ENCODE measurements at places on chromosomes 12 and 14.

DNA sequence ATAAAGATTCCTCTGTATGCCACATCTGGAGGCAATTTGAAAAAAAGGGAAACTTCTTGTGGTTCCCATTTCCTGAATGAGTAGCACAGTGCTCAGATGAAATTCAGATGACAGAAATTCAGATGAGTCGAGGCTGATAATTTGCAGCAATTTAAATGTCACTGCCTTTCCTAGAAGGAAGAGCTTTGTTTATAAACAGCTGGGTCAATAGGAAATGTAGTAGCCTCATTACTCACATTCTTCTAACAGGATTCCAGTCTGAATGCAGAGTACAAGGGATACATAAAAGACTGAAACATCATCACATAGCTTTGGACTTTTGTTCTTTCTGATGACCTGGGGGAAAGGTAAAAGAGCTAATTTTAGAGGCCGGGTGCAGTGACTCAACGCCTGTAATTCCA, 11.3 kb upstream of the DACT1 start:
- no peak for DNase-seq

DNA sequence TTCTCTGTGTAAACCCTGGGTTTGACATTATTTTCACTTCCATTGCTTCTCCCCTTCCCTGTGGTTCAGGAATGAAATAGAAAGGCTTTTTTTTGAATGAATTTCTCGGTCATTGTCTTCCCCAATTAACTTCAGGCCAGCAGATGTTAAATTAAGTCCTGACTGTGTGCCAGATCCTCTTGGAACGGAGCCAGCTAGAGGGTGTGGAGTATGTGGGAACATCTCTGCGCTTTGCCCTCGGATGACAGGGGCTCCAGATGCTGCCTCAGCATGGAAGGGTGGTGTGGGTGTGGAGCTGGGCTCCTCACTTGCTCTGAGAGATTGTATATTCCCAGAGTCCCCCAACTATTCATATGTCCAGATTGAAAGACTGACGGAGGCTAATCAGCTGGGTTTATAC, 13.1 kb downstream of the KRT85 start:
- DNase-seq = no peak

DNA sequence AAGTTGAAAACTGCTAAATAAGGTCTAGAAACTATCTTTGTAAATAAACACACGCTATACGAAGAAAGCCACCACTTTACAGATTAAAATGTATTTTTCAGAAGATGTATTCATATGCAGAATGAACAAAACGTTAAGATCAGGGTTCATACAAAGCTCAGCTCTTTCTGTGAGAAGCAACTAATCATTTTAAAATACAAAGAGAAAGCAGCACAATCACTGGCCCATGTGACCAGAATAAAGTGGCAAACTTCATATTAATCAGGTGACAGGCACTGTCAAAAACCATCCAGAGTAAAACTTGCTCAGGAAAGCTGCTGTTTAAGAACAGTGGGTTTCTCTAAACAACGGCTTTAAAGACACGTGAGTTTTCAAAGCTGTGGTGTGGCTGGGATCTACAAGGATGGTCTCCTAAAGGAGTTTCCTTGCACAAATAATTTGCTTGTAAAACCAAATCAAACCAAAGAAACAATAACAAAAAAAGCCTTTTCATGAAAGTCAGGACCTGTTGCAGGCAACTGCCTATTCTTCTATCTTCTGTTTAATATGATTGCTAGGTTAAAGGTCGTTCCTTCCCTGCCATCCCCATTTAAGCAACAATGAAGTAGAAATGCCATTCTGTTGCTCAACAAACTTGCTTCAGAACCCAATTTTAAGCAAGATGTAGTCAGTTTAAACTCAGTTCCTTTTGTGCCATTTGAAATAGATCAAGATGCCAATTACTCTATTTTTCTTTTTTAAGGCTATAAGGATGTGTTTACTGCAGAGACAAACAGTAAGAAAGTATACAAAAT, 22.3 kb downstream of the SEL1L start:
- DNase-seq = no peak

- DNase-seq = no peak
Observed at GRCh38 chr14:50719911-50720759, 52.0 kb upstream of the SAV1 start.

Measured in CD4-positive, alpha-beta T cell treated with Interleukin-6 for 4 hours (primary cell).